HT1080 (cell line): ENCODE measurements at places on chromosomes 7 and 10. TPM values are rescaled to one million over a fixed set of nuclear protein-coding genes. Genes with fewer than 3 reads are reported as not detected.

Gene EN2
- total RNA-seq: not detected in 2 replicates

Gene ADK
- total RNA-seq: 59.2 and 65.2 TPM in 2 replicates

GRCh38 chr10:56317603-56318002 lies 43.5 kb downstream of the ZWINT start:
- DNase-seq: no peak

Gene PLPP4
- total RNA-seq: 27.6 and 47.7 TPM in 2 replicates

Gene IL15RA
- 14.3 and 22.9 TPM in 2 replicates for total RNA-seq

Gene GPR15LG
- total RNA-seq: not detected in 2 replicates

DNA sequence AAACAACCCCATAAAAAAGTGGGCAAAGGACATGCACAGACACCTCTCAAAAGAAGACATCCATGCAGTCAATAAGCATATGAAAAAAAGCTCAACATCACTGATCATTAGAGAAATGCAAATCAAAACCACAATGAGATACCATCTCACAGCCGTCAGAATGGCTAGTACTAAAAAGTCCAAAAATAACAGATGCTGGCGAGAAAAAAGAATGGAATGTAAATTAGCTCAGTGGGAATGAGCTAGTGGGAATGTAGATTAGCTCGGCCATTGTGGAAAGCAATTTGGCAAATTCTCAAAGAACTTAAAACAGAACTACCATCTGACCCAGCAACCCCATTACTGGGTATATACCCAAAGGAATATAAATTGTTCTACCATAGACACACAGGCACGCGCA lies 287.0 kb downstream of the WDR37 start:
- DNase-seq: no peak

Gene NKX1-2
- total RNA-seq: 0.05 TPM in 1 of 2 replicates, not detected in the other

DNA sequence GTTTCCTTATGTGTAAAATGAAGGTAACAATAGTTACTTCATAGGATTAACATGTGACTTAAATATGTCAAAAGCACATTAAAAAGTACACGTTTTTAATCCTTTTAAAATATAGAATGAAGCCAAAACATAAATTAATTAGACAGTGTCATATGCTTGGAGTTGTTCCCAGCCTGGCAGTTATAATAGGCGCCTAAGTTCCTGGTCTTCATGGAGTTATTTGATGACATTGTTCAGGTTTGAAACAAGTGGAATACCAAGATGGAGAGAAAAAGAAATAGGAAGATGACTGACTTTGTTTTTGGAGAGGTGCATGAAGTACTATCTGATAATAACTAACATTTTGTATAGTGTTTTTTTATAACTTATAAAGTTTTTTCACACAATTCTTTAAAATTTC lies 67.3 kb downstream of the ZNRF2 start:
- DNase-seq: no peak

GRCh38 chr10:108014145-108014901 lies 849.8 kb upstream of the SORCS1 start:
- DNase-seq: no peak
